ENCODE measurements at places on chromosomes 12 and 14. TPM values are rescaled to one million over a fixed set of nuclear protein-coding genes. Genes with fewer than 3 reads are reported as not detected.

The COQ10A gene
- total RNA-seq = 12.0 TPM

The TAS2R42 gene
- total RNA-seq = not detected

The CLBA1 gene
- 6.9 TPM for total RNA-seq

The CIDEB gene
- 18.8 TPM for total RNA-seq

The NGB gene
- total RNA-seq = not detected

The BCL2L14 gene
- 1.4 TPM for total RNA-seq

The CCDC177 gene
- not detected for total RNA-seq

The SERPINA10 gene
- total RNA-seq = not detected

The EPS8 gene
- 58.2 TPM for total RNA-seq

The KRT78 gene
- total RNA-seq = not detected

The KRT6A gene
- 3.0 TPM for total RNA-seq

- DNase-seq = no peak
Measured at GRCh38 chr14:73025544-73025943, 1.4 kb downstream of the ZFYVE1 start.

- DNase-seq = no peak
Measured at GRCh38 chr14:35829449-35829848, 3.3 kb downstream of the BRMS1L start.

GRCh38 chr12:15179672-15180071, 41.5 kb downstream of the RERG start:
- no peak for DNase-seq

- DNase-seq = no peak
Measured at GRCh38 chr14:31879661-31880348, 197.3 kb upstream of the ARHGAP5 start.

GRCh38 chr14:70803321-70804310, 5.7 kb downstream of the MAP3K9 start:
- DNase-seq = no peak

GRCh38 chr12:1444142-1444516, 150.3 kb downstream of the FBXL14 start:
- DNase-seq = no peak

DNA sequence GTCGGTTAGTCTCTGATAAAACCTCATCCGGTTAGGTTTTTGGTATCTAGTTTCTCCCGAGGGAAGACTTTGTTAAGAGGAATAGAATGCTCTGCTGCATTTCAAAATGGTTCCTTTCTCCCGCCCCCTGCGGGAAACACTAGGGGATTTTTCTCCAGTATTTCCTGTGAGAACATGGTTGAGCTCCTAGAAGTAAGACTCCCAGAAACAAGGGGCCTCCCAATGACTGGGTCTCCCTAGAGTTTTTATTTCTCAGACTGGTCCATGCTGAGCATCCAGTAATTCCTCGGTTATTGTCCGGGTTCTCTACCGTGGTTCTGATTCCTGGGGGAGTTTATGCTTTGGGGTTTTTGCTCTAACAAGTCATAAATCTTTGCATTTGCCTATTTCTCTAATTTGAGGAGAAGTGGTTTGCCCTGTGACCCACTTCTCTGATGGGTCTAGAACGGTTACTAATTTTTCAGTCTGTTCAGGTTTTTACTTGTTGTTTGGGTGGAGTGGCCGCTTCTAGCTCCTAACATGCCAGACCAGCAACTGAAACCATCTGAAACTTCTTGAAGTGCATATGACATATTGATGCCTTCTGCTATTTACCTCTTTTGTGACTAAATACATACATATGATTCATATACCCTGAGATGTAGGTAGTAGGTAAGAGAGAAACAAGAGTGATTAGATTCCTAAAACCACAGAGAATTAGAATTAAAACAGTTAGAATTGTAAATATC, 25.1 kb downstream of the TESPA1 start:
- DNase-seq = no peak

DNA sequence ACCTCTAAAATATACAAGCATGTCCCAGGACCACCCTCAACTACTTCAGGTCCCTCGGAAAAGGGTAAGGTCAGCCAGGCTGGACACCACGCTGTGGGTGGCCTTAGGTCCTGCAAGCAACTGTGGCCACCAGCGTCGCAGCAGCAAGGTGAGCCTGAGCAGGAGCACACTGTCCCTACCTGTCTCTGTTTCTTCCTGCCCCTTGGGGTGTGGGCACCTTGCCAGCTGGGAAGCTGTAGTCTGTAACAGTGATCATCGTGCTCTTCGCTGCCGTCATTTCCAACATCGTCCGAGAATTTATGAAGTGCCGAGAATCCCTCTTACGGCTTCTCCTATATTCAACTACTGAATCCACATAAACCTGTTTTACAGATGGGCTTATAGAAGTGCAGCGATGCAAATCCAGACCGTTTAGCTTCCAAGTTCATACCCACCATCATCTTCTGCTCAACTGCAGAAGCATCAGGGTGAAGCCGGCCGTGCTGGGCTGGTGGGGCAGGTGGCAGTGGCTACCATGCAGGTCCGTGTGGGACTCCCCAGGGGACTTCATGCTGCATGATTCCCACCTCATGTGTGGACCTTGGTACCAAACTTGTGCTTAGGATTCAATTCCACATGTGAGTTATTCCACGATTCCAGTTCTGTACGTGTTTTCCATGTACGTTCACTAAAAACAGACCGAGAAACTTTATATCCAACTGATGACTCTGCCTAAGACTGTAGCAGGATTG, 361.3 kb upstream of the SFSWAP start:
- no peak for DNase-seq

DNA sequence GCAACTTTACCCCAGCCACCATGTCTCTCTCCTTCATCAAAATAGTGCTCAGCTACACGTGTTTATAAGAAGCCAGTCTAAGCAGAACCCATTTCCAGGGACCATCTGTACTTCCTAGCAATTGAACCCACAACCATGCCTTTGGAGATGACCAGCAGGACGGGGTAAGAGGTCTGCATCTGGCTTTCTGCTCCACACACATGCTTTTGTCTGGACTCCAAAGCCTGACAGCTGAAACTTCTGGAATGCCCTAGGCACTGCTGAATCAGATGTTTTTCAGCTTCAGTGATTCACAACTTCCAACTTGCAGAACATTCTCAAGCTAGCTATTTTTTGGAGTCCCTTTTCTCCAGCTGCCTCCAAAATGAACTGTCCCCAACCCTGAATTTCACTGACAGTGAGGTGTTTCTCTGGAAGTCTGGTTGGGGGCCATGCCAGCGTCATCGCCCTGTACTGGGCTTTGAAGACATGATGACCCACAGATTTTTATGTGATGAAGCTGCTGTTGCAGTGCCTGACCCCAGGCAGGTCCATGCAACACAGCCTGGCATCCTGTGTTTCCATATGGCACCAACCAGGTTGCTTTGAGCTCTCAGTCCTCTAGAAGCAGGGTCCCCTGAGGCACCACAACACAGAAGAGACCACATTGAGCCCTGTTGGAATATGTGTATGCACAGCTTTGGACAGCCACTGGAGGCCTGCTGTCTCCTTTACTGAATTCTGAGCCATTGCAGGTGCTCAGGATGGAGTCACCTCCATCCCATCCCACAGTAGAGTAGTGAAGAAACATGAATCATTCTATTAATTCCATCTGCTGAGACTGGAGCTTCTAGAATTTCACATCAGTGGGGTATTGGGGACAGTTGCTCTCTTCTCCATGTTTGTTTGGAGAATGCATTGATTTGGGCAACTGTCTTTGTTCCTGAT, 80.2 kb downstream of the NUAK1 start:
- no peak for DNase-seq

- DNase-seq = no peak
Measured at GRCh38 chr12:40378691-40379090, 153.9 kb downstream of the LRRK2 start.

GRCh38 chr12:56630180-56630632, at the start of gene BAZ2A:
Gene BAZ2A, minus strand, starts transcription at chr12:56630326. Its CDS starts 12,796 bp downstream, at chr12:56617530.
- peak; percentile 94 for DNase-seq

GRCh38 chr12:5505116-5505515, 73.2 kb downstream of the NTF3 start:
- no peak for DNase-seq

- DNase-seq = no peak
Measured at GRCh38 chr12:50282721-50283228, 545 bp downstream of the LIMA1 start.

DNA sequence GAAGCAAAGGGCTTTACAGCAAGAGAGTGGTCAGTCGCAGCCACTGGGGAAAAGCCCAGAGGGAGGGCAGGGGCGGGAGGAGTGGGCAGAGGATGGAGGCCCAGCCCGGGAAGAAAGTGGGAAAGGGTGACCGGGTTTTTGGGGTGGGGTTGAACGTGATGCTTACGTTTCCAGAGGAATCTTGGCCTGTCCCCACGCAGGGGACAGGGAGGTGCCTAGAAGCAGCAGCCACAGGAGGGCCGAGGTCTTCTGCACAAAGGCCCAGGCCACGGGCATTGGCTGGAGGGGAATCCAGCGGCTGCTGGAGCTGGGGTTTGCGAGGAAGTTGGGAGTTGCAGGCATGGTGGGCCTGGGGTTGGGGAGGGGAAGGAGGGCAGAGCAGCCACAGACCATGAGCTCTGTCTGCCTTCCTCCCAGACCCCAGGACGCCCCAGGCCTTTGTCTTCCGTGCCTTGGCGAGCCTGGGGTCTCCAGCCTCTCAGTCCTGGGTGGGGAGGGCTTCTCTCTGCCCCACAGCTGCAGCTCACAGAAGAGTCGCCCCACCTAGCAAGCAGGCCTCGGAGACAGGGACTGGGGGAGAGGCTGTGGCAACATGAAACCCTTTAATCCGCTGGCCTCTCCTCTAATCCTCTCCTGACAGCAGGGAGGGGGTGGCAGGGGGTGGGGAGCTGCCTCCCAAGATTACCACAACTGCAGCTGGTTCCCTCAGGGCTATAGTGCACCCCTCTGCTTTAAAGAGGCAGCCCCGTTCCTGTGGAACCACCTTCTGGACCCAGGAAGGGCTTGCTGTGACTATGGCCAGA, at the start of gene CACNA2D4:
Gene CACNA2D4, minus strand, starts transcription at position 572 of the 803 bp plus-strand sequence. Its CDS starts 179 bp downstream, at position 393.
- DNase-seq = no peak

GRCh38 chr14:96713426-96713825, 83.8 kb upstream of the VRK1 start:
- no peak for DNase-seq

DNA sequence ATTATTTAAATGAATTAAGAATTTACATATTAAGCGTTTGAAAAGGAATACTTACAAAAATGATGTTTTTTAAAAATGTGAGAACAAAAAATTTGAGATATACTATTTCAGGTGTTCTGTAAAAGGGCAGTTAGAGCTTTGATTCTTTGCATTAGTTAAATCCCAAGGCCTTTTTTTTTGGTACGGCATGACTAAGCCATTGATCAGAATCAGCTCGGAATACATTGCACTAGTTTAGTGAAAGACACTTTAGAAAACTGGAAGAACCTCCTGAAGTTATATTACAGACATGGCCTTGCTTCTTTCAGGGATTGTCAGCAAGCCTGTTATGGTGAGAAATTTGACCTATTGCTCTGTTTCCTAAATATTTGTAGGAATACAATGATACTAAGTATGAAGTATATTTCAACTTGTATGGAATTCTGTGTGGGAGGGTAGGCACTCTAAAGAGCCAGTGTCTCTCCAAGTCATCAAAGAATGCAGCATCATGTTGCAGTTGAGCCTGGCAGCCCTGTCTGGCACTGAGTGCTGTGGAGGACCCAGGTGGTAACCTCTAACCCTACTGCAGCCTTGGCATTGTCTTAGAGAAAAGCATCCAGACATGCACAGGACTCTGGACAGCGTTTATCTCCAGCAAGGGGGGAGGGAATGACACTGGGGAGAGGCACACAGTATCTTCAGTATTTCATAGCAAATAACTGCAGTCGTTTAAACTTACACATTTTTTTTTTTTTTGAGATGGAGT, 1.5 kb downstream of the KLC1 start:
- DNase-seq = no peak

GRCh38 chr14:104087981-104088850, 2.7 kb downstream of the ASPG start:
- DNase-seq = peak; percentile 48

- no peak for DNase-seq
Measured at GRCh38 chr14:68088451-68088854, 268.9 kb downstream of the RAD51B start.

GRCh38 chr14:68501171-68501570, 291.7 kb downstream of the ZFP36L1 start:
- DNase-seq = no peak

DNA sequence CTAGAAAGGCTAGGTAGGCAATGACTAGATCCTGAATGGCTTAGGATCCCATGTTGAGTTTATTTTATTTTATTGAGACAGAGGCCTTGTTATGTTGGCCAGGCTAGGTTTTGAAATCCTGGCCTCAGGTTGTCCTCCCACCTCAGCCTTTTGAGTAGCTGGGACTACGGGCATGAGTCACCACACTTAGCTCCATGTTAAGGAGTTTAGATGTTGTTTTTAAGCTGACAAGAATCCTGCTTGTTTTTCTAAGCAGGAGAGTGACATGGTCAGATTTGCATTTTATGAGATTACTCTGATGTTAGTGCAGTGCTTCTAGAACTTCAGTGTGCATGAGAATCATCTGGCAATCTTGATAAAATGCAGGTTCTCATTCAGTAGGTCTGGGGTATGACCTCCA, 14.5 kb downstream of the CCDC198 start:
- DNase-seq = no peak

GRCh38 chr12:75874441-75874840, 157.1 kb downstream of the PHLDA1 start:
- DNase-seq = no peak

DNA sequence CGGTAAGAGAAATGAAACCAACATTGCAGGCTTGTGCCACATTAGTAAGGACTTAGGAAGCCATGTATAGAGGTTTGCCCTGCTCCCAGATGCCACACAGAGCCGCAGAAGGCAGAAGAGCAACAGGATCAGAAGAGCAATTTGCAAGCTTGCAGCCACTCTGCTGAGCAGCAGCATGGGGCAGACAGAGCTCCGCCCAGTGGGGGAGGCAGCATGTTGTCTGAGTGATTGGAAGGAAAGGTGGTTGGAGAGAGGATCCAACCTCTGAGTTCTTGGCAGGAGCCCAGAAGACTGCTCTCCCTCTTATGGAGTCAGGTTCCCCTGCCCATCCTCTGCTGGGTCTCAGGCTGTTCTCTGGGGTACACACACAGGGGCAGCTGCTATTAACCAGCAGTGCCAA, 2.3 kb upstream of the KRT6A start:
- no peak for DNase-seq

- no peak for DNase-seq
Measured at GRCh38 chr14:71705460-71705859, 226.8 kb upstream of the RGS6 start.

DNA sequence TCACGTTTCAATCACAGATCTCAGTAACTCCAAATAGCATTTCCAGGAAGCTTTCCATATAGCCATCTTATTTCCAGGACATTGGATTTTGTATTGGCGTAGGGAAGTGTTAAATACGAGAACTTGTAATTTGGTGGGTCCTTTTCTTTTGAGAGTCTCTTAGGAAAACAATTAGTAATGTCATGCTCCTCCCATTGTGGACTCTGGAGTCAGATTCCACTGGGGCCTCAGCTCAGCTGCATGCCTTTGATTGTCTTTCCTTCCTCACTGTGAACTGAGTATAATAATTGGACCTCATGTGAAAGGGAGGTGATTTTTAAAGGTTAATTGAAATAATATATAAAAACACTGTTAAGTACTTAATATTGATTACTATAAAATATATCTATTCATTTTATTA, 462.6 kb downstream of the NPAS3 start:
- no peak for DNase-seq

DNA sequence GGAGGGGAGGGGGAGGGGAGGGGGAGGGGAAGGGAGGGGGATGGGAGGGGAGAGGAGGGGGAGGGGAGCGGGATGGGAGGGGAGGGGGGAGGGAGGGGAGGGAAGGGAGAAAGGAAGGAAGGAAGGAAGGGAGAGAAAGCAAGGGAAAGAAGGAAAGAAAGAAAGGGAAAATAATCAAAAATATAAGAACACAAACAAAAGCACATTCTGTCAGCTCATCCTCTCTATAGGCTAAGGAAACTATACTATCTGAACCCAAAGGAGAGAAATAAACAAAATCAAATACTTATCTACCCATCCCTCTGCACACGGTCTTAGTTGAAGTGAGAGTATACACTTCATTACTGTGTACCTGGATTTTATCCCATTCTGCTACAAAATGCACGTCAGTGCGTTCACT, 26.9 kb downstream of the MANSC1 start:
- DNase-seq = no peak

Data from upper lobe of right lung (tissue), 1 donor.